ENCODE measurements at places on chromosomes 13 and 19.

GRCh38 chr13:110890279-110891165, 24.3 kb downstream of the ANKRD10 start:
- DNase-seq, result no peak

DNA sequence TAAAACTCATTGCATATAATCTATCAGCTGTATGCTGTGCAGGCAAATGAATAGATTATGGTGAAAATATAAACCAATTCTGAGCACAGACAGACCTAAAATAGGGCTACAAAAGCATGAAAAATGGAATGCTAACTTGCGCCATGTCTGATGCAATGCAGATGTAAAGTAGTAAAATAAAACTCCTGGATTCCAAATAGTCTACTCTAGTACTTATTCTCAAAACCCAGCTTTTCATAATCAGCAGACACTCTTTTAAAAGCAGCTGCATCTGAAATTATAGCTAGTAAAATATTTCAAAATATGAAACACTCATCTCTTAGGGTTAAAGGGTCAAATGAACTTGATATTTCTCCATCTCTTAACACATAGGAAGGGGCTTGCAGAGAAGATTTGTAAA, 4.7 kb upstream of the POMP start:
- DNase-seq, result no peak

DNA sequence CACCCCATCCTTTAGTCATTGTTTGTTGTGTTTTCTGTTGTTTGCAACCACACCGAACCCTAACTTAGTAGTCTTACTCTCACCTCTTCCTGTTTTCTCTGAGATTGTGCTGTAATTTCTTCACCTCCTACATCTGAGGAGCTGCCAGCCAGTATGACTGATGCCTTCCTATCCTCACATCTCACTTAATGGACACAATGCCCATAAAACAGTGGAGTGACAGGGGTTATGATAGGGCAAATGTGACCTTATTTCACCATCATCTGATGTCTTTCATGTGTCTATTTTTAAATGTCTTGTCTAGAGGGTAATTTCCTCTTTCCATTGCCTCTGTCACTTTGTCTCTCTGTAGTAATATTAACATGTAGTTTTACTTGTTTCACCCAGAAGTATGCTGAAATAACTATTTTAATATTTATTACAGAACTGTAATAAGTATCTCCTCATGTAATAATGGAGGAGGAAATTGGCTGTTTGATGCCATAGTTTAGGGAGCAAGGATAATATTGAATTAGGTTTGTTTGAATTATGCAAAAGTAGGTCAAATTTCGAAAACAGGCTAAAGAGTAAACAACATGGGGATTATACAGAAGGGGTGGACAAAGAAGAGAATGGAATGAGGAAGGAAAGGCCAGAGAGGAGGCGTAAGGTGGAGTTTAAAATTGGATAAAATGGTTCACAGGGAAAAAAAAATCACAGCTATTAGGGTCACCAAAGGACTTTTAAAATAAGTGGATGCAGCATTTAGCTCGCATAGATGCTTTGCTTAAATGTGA, 103.5 kb upstream of the SPRY2 start:
- no peak for DNase-seq

DNA sequence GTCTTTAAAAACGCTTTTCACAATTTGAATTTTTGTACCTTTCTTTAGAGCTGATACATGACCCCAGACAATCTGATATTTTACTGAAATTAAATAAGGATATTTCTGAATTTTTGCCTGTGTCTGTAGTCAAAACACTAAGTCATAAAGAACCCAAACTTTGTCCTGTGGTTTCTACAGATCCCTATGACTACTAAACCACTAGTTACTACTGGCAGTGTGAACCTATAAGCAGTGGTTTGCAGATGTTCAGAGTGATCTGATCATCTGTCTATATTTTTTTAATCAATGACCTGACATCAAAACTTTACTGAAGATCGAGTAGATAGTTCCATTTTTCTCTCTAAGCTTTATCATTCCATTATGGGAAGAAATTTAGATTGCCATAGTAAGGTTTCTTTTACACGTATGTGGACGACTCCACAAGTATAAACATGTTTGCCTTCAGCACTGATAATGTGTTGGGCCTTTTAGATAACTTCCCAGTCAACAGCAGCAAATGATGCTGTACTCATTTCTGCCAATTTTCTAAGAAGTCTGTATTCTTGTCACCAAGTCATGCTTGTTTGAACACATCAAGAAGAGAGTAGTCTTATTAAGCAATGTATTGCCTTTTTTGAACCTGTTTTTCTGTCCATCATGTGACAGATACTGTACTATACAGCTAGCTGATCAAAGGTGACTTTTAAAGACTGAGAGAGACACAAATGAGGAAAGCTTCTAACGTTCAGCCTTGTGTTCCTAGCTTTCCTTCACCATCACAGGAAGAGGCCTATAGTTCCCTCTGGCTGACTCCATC, 21.8 kb downstream of the POLR1D start:
- DNase-seq, result no peak

- no peak for DNase-seq
Measured at GRCh38 chr19:52602941-52603340, 32.9 kb downstream of the ZNF701 start.

GRCh38 chr13:99610702-99611289, 109.5 kb downstream of the TM9SF2 start:
- DNase-seq, result no peak
